ENCODE measurements at places on chromosomes 6 and 20. TPM values are rescaled to one million over a fixed set of nuclear protein-coding genes. Genes with fewer than 3 reads are reported as not detected.

The GNAS-AS1 gene
- 0.94 TPM for total RNA-seq

The ALDH8A1 gene
- total RNA-seq = 2.2 TPM

The HLA-DOB gene
- 0.61 TPM for total RNA-seq

The NRSN1 gene
- not detected for total RNA-seq

The GCNT2 gene
- total RNA-seq = 3.1 TPM

The PPP2R5D gene
- 36.6 TPM for total RNA-seq

The SAPCD1 gene
- 2.7 TPM for total RNA-seq

The TCP11 gene
- not detected for total RNA-seq

The CALHM6 gene
- 2.4 TPM for total RNA-seq

The C20orf141 gene
- total RNA-seq = not detected
